Stimulated activated CD8-positive, alpha-beta memory T cell treated with anti-CD3 and anti-CD28 coated beads, Interleukin-4, amount 100 ng/mL, for 4 hours (primary cell): ENCODE measurements at places on chromosomes 5 and 9.

GRCh38 chr5:157596487-157596886 lies 20.9 kb upstream of the ADAM19 start:
- DNase-seq = no peak

- no peak for DNase-seq
These were observed 163.2 kb downstream of the SH3GL2 start for GRCh38 chr9:17742067-17742466.

DNA sequence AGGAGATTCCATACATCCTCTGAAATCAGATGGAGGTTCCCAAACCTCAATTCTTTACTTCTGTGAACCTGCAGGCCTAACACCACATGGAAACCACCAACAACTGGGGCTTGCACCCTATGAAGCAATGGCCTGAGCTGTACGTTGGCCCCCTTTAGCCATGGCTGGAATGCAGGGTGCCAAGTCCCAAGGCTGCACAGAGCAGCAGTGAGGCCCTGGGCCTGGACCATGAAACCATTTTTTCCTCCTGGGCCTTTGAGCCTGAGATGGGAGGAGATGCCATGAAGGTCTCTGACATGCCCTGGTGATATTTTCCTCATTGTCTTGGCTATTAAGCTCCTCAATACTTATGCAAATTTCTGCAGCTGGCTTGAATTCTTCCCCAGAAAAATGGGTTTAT lies 983.8 kb downstream of the CDH9 start:
- DNase-seq = no peak

GRCh38 chr9:106634183-106634582 lies 228.8 kb upstream of the ZNF462 start:
- no peak for DNase-seq

- no peak for DNase-seq
These were observed 38.1 kb downstream of the ADAMTS2 start for GRCh38 chr5:179307013-179307800.

GRCh38 chr5:93255796-93256195 lies 325.2 kb downstream of the NR2F1-AS1 start:
- DNase-seq = no peak

DNA sequence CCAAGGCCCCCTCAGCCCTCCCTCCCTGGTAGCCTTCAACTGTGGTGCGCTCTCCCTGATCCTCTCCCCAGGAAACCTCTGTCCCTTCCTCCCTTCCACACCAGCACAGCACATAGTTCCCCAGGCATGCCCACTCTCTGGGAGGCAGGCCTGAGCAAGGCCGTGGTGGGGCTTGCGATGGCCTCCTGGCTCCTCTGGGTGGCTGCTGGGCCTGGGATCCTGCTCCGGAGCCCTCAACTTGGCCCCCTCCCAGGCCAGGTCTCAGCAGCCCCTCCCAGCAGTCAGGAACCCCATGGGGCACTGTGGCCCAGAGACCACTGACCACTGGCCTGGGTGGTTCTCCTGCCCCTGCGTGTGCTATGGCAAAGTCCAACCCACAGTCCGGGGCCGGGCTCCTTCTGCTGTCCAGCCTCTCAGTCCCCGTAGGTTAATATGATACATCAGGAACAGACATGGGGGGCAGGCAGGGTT lies 125.8 kb downstream of the ZNF354C start:
- DNase-seq = no peak

GRCh38 chr5:67221487-67222242 lies 25.1 kb upstream of the CD180 start:
- DNase-seq = no peak

DNA sequence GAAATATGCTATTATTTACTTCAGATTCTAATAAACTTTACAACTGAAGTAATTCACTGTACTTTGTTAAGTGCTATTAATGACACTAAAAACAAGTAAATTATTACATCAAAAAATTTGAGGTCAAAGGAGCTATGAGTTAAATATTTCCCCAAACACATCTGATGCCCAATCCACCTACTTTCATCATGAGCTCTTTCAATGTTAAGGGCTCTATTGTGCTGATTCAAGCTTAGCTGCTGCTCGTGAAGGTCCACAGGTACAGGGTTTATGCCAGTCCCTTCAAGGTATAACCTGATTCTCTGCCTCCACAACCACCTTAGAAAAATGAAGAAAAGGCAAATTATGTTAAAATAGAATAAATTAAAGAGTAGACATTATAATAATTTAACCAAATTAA lies 24.2 kb downstream of the NADK2 start:
- no peak for DNase-seq

- DNase-seq = no peak
These were observed 17.3 kb upstream of the EGFL7 start for GRCh38 chr9:136645352-136645902.

- DNase-seq = no peak
These were observed 601 bp downstream of the ERGIC1 start for GRCh38 chr5:172834415-172835289.

DNA sequence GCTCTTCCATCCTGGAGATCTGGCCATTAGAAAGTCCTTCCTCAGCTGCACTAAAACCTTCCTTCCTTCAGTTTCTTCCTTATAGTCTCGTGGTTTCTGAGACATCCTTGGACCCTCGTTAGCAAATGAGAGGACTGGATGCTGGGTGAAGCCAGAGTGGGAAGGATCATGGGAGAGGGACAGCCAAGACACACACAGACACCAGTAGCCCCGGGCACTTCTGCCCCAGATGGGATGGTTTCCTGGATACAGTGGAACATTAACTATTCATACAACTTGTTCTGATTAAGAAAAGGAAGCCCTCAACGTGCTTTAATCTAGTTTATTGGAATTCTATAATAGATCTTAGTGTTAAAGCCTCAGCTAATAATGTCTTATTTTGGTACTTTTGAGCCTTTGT lies 125.5 kb downstream of the SEC61B start:
- DNase-seq = no peak

DNA sequence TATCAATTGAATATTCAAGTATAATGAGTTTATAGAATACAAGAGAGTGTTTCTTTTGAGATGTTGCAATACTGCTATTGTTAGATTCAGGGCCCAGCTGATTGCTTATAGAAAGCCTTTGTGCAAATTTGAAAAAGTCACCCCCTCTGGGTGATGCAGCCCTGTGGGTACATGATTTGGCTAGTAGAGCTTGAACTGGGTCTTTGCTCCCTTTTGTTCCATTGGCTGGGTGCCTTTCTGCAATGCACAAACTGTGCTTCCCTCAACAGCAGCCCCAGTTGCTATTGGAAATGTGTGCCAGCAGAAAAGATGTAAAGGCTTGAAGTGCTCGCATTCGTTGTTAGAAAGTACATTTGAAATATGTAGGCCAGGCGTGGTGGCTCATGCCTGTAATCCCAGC lies 61.8 kb upstream of the CEMIP2 start:
- no peak for DNase-seq

GRCh38 chr5:71922584-71923106 lies 184.6 kb upstream of the MAP1B start:
- DNase-seq = no peak

GRCh38 chr9:136054146-136054545 lies 40.9 kb downstream of the NACC2 start:
- no peak for DNase-seq

- no peak for DNase-seq
These were observed 16.0 kb downstream of the TEK start for GRCh38 chr9:27125030-27125429.

GRCh38 chr5:157563373-157563928 lies 12.1 kb downstream of the ADAM19 start:
- no peak for DNase-seq

DNA sequence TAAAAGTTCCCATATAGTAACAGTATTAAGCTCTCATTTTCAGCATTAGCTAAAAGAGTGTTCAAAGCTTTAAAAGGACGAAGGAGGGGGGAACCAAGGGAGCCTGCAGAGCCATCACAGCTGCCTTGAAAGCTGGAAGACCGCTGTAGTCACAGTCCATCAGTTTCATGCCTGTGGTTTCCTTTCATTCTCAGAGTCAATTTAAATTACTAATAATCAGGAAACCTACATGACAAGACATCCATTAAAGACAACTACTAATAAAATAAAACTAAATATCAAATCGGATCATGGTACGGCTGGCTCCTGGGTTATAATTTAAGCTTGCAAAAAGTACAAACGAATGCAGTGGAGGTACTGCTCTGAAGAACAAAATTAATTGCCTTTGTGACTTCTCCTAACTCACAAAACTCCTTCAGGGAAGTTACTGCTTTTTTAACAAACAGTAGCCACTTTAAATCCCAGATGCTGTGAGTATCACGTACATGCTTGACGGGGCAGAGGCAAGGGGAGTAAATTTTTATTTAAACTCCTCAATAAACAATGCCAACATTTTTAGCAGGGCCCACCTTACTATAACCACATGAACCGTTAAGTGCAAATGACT lies 213.5 kb downstream of the DENND1A start:
- no peak for DNase-seq

DNA sequence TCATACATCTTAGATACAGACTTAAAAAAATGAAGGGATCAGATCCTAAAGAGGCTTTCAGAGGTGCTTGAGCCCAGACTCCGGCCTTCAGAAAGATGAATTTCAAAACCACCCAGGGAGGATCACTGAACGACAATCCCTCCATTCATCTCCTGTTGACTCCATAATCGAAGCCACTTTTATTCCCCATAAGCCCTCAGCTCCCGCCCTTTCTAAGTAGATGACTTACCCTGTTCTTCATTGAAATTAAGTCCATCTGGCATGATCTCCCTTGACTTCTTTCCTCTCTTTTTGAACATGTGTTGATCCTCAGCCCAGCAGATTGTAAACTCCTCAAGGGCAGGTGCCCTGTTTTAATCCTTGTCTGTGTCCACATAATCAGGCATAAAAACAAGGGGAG lies 50.8 kb upstream of the ASTN2 start:
- DNase-seq = no peak

GRCh38 chr9:134174073-134174449 lies 9.7 kb upstream of the RNU6ATAC start:
- DNase-seq = no peak

GRCh38 chr9:14565352-14566016 lies 127.7 kb downstream of the ZDHHC21 start:
- no peak for DNase-seq

DNA sequence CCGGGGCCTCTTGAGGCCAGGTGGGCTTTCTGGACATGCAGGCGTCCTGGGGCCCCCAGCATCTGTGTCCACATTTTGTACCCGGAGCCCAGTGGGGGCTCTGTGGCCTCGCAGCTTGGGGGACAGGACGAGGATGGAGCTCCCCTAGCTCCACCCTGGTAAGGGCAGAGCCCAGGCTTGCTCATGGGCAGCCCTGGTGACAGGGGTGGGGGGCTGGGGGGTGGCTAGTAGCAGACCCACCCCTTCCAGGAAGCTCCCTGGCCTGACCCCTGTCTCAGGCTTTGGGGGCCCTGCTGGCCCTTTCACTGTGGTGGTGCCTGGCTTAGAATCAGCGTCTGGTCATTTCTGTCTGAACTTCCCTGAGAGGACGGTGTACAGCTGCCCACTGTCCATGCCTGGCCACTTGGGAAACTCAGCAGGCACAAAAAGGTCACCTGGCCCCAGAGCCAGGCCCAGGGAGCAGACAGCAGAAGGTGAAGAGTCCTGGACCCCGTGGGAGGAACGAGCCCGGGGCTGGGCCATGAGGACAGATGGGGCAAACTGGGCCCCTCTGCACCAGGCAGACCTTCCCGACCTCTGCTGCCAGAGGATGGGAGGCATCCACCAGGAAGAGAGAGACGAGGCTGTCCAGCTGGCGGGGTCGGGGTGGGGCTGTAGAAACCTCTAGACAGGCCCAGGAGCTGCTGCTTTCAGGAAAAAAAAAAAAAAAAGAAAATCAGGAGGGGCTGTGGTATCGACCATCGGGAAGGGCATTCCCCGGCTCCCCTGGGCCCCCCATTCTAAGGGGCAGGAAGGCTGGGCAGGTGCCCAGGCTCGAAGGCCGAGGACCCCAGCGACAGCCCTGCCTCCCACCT lies 52.8 kb downstream of the EXD3 start:
- no peak for DNase-seq

DNA sequence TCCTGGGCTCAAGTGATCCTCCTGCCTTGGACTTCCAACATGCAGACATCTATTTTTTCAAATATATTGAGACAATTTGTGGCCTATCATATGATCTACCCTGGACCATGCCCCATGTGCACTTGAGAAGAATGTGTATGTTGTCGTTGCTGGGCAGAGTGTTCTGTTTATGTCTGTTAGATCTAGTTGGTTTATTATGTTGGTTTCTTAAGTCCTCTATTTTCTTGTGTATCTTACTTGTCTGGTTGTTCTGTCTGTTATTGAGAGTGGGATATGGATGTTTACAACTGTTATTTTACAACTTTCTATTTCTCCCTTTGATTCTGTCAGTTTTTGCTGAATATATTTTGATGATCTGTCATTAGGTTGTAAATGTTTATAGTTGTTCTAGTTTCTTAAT lies 10.2 kb upstream of the TMEM171 start:
- DNase-seq = no peak

DNA sequence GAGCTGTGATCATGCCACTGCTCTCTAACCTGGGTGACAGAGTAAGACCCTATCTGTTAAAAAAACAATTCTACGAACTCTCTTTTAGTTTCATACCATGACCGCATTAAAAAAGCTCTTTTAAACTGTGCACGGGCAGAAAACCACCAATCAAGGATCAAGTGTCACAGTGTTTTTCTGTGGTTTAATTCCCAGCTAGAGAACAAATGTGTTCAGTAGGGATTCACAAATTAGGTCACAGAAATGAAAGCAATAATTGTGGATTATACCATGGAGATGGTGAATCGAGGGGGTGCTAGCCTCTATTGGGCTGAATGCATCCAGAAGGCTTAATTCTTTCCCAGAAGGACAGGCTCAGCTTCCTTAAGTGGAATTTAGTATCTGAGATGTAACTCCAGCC lies 79.1 kb downstream of the ATG10 start:
- DNase-seq = no peak

DNA sequence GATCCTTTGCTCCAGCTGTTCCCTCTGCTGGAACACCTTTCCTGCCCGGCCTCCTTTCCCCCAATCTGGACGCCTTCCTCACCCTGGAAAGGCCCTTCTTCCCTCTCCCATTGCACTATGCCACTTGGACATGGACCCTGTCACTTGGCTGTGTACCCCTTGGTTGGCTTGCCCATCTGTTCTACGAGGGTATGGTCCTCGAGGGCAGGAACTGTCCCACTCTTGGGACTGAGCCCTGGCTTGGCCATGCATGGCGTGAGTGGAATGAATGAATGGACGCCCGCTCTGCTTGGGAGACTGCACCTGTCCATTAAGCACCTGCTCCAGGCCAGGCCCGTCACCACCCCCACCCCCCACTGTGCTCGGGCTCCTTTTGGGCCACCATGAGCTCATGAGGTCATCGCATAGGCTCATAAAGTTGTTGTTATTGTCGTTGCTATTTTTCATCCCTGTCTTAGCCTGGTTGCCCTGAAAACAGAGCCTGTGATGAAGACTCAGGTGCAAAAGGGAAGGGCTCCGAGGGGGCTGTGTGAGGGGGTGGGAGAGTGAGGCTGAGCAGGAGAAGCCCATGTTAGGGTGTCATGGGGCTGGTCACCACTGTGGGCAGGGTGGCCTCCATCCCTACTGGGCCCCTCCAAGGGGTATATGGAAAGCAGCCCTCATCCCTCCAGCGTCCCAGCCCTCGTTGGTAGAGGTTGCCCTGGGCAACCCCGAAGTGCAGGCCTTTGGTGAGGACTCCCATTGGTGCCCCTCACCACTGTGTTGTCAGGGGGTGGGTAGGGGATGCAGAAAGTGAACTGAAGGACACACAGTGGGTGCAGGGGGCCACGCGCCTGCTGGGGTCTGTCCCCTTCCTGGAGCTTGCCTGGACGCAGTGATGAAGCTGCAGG lies 57.2 kb upstream of the IER5L start:
- no peak for DNase-seq
